RPMI7951 (cell line): ENCODE measurements at places on chromosomes 1 and 21. TPM values are rescaled to one million over a fixed set of nuclear protein-coding genes. Genes with fewer than 3 reads are reported as not detected.

Gene TTC39A
- total RNA-seq = 0.24 TPM in 1 of 2 replicates, not detected in the other

Gene CD2
- total RNA-seq = not detected in 2 replicates

Gene INAVA
- total RNA-seq = 18.0 and 19.9 TPM in 2 replicates

Gene ORC1
- total RNA-seq = 18.4 and 20.7 TPM in 2 replicates

Gene ITLN2
- not detected in 2 replicates for total RNA-seq

Gene NSUN4
- 8.1 and 8.8 TPM in 2 replicates for total RNA-seq

Gene RPE65
- not detected in 2 replicates for total RNA-seq

Gene SEC16B
- total RNA-seq = 0.48 and 1.2 TPM in 2 replicates

Gene OR2T11
- total RNA-seq = not detected in 2 replicates

Gene LRRIQ3
- 2.0 and 2.1 TPM in 2 replicates for total RNA-seq

Gene VWA5B1
- total RNA-seq = not detected in 2 replicates

Gene RPTN
- total RNA-seq = not detected in 2 replicates

- no peak for DNase-seq
These were observed 229.0 kb downstream of the FMN2 start for GRCh38 chr1:240320659-240321058.

DNA sequence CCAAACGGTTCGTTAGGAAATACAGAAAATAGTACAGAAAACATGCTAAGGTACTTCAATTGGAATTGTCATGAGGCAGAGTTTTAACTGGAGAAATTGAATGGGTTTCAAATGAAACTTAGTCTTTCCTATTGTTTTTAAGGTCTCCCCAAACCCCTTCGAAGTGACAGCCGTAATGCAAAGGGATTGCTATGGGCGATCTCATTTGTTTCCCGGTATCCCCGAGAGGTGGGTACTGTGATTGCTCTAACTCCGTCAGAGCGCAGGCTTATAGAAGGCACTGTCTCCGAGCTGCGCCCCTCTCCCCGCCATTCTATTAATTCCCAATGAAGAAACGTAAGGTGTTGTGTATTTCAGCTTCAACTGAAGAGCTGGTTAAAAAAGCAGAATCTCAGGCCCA, 22.0 kb upstream of the RNF187 start:
- DNase-seq = no peak

GRCh38 chr1:199356561-199356960, 670.9 kb upstream of the NR5A2 start:
- no peak for DNase-seq

- peak; percentile 24 for DNase-seq
These were observed 151.8 kb upstream of the B3GALT2 start for GRCh38 chr1:193338194-193338593.

DNA sequence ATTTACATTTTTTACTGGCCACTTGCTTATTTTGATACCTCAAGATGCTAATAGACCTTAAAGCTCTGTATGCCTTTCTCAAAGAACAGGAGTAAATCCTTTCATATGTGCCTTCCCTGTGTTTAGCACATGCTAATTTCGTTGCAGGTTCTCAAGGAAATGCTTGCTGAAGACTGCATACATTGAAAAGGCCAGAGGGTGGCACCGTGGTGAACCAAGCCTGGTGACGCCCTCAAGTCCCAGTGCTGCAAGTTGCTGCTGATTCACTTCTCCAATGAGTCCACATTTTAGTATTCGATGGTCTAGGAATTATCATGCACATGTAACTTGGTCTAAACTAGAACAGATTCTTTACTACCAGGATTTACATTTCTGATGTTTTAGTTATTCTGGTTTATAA, 94.1 kb downstream of the CLDN17 start:
- DNase-seq = no peak

DNA sequence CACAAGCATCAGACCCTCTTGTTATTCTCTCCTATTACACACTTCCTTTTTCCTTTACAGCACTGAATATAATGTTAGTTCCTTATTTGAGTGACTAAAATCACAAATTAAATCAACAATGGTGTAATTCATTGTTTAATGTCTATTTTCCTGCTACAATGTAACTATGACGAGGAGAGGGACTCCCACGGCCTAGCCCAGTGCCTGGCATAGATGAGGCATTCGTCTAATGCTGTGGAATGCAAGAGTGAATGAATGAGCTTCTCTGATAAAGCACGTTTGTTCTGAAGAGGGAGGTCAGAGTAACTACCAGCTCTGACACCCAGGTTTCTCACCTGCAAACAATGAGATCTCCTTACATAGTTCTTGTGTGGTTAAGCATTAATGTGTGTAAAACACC, 479.4 kb downstream of the OMA1 start:
- no peak for DNase-seq

GRCh38 chr1:230713547-230713914, 391 bp downstream of the AGT start:
- no peak for DNase-seq

- DNase-seq = peak; percentile 37
These were observed 359.6 kb upstream of the PTBP2 start for GRCh38 chr1:96361961-96362360.

- no peak for DNase-seq
These were observed 21.6 kb upstream of the RCOR3 start for GRCh38 chr1:211237579-211237978.

DNA sequence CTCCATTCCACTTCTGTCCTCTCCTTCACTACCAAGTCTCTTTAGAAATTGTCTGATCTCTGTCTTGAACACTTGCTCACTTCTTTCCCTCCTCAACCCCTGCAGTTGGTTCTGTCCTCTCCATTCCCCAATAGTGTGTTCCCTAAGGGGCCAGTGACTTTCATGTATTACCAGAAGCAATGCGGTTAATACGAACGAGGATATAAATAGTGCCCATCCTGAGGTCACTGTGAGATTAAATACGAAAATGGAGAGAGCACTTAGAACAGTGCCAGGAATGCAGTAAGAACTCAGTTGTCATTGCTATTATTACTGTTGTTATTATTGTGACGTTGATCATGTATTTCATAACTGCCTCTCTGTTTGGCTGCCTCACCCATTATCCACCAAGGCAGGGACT, 53.0 kb upstream of the ARTN start:
- DNase-seq = no peak

GRCh38 chr1:180595966-180596365, 35.9 kb upstream of the XPR1 start:
- DNase-seq = no peak

GRCh38 chr1:201774224-201774982, 54.6 kb upstream of the IPO9 start:
- no peak for DNase-seq

GRCh38 chr21:23026878-23027277, 2028.7 kb downstream of the NCAM2 start:
- DNase-seq = no peak

GRCh38 chr1:84834419-84835064, 58.5 kb downstream of the LPAR3 start:
- DNase-seq = peak; percentile 25

- DNase-seq = no peak
These were observed 109.7 kb downstream of the PLXNA2 start for GRCh38 chr1:208134491-208134890.

DNA sequence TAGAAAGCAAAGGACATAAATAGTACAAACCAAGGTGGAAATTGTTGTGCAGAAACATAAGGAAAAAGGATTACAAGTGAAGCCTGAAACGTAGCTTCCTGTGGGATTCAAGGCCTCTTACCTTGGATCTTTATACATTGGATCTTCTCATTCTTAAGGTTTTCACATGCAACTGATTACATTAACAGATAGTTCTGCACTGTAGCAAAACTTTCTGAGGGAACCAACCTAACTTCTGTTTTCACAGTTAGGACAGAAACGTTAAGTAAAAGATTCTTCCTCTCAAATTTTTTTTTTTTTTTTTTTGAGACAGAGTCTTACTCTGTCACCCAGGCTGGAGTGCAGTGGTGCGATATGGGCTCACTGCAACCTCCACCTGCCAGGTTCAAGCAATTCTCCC, 7.8 kb upstream of the TM2D1 start:
- DNase-seq = no peak

DNA sequence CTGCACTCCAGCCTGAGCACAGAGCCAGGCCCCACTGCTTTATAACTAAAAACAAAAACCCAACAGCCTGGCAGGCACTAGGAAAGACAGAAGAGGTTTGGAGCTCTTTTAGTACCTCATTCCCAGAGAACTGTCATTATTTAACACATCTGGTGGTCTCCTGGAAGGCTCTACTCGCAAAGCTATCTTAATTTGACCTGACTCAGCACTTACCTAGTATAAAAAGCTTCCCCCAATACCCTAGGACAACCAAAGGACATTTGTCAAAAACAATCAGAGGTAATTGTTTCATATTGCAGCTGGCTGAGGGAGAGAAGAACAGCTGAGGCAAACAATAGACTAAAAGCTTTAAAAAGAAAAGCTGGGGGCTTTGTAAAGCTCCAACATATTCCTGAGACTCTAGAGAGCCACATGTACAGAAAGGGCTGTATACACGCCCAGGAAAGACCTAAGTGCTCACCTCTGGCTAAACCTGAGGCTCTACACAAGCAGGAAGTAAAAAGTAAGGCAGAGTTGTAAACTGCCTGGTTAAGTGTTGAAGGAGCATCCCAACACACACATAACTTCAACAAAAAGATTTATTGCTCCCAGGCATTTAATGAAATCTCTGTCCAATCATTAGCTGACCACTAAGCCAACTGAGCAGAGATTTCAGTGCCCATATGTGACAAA, 25.0 kb downstream of the ZNF644 start:
- DNase-seq = no peak

DNA sequence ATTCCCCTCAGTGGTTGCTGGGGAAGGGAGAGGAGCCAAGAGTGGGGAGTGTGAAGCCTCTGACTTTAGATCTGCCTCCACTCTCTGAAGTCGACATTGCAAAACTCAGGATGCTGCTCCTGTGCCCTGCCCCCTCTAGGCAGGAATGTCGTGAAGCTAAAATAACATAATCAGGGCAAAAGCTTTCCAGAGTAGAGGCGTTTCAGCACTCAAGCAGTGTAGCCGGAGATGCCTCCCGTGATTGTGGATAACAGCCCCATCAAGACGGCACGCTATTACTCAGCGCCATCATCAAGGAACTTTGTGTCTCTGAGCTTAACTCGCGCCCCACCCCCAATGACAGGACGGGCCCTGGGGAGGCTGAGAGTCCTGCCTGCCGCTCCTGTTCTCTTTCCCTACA, 60.0 kb downstream of the FBXO2 start:
- DNase-seq = no peak
